Ovary (tissue), 10 donors: ENCODE measurements at places on chromosomes 2 and 18. TPM values are rescaled to one million over a fixed set of nuclear protein-coding genes. Genes with fewer than 3 reads are reported as not detected.
A peak's percentile ranks its signal among the peaks of the same experiment; 100 is the strongest.

DNA sequence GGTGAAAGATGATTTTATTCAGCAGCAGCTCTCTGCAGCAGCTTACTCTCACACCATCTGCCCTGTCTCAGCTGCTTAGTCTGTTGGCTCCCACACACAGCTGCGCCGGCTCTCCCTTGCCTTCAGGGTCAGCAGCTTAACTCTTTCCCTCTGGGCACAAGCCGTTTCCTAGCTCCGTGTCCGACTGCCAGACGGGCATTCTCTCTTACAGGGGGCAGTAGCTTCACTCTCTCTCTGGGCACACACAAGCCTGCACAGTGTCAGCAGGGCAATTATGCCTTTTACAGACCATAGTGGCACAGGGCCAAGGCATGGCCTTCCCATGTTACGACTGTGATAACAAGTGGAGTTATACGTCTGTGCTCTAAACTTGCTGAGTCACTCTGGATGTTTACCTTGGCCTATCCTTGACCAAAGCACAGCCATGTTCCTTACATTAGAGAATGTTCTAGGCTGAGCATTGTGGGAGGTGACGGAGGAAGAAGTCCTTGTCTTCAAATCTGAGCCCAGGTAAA is 31.7 kb downstream of the PCARE start:
- H3K4me3 ChIP-seq = no peak overlapping the region
- DNase-seq = peak; percentile 74
- no peak overlapping the region for H3K27ac ChIP-seq
- no peaks in the 10 kb centered on the region for H3K27me3 ChIP-seq

- no peak overlapping the region for H3K4me3 ChIP-seq
- H3K4me1 ChIP-seq = no peaks in the 10 kb centered on the region
- no peak for DNase-seq
- H3K27ac ChIP-seq = no peak overlapping the region
- H3K36me3 ChIP-seq = no peaks in the 10 kb centered on the region
These were observed 274.5 kb downstream of the TMX3 start for GRCh38 chr18:68440433-68440832.

DNA sequence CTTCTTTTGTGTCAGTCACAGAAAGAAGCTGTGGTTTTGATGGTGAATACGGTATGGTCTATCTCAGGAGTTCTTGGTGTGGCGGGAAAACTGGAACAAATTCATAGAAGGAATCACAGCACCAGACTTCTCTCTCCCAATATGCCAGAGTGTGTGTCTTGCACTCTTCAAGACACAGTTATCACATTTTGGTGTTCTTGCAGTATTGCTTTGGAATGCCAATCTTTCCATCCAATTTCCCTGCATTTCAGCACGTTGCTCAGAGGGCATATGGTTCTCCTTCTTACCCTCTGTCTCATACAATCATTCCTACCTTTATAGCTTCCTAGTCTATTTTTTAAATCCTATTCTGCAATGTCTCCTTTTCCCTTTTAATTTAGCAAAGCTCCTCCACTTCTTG is 216.3 kb downstream of the TMEM182 start:
- H3K27ac ChIP-seq = no peak overlapping the region
- H3K4me3 ChIP-seq = no peak overlapping the region
- no peaks in the 10 kb centered on the region for H3K27me3 ChIP-seq
- H3K4me1 ChIP-seq = no peaks in the 10 kb centered on the region

- H3K36me3 ChIP-seq = no peaks in the 10 kb centered on the region
- DNase-seq = no peak
- H3K27ac ChIP-seq = no peak overlapping the region
These were observed 114.9 kb downstream of the ALK start for GRCh38 chr2:29806461-29806860.

- no peak overlapping the region for H3K27ac ChIP-seq
- H3K4me1 ChIP-seq = no peaks in the 10 kb centered on the region
- H3K36me3 ChIP-seq = no peaks in the 10 kb centered on the region
- H3K27me3 ChIP-seq = no peaks in the 10 kb centered on the region
These were observed 239.4 kb upstream of the SKOR2 start for GRCh38 chr18:47490882-47491281.

DNA sequence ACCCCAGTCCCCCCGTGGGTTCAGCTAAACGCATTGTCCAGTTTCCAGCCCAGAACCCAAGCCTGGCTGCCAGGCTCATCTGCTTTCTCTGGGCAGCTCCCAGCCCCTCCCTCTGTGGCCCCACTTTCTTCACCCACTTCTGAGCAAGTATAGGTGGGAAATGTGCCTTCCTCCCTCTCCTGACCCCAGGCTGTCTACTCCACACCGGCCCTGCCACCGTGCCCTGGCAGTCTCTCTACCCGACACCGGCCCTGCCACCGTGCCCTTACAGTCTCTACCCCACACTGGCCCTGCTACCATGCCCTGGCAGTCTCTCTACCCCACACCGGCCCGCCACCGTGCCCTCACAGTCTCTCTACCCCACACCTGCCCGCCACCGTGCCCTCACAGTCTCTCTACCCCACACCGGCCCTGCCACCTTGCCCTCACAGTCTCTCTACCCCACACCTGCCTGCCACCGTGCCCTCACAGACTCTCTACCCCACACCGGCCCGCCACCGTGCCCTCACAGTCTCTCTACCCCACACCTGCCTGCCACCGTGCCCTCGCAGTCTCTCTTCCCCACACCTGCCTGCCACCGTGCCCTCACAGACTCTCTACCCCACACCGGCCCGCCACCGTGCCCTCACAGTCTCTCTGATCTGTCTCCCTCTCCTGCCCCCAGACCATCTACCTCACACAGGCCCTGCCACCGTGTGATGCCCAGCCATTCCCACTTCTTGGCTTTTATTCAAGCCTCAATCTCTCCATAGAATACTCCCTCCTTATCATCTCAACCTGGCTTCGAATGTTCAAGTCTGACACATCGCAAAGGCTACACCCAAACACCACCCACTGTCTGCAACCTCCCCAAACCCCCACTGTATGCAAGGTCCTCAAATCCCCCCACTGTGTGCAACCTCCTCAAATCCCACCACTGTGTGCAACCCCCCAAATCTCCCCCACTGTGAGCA is 108.9 kb downstream of the TPO start:
- H3K4me1 ChIP-seq = no peaks in the 10 kb centered on the region
- DNase-seq = no peak
- no peaks in the 10 kb centered on the region for H3K27me3 ChIP-seq
- no peak overlapping the region for H3K27ac ChIP-seq
- H3K4me3 ChIP-seq = no peak overlapping the region

- H3K27me3 ChIP-seq = no peaks in the 10 kb centered on the region
- no peak overlapping the region for H3K27ac ChIP-seq
- H3K36me3 ChIP-seq = no peaks in the 10 kb centered on the region
- H3K4me1 ChIP-seq = no peaks in the 10 kb centered on the region
- DNase-seq = no peak
These were observed 274.8 kb upstream of the NCKAP5 start for GRCh38 chr2:133843091-133843490.

DNA sequence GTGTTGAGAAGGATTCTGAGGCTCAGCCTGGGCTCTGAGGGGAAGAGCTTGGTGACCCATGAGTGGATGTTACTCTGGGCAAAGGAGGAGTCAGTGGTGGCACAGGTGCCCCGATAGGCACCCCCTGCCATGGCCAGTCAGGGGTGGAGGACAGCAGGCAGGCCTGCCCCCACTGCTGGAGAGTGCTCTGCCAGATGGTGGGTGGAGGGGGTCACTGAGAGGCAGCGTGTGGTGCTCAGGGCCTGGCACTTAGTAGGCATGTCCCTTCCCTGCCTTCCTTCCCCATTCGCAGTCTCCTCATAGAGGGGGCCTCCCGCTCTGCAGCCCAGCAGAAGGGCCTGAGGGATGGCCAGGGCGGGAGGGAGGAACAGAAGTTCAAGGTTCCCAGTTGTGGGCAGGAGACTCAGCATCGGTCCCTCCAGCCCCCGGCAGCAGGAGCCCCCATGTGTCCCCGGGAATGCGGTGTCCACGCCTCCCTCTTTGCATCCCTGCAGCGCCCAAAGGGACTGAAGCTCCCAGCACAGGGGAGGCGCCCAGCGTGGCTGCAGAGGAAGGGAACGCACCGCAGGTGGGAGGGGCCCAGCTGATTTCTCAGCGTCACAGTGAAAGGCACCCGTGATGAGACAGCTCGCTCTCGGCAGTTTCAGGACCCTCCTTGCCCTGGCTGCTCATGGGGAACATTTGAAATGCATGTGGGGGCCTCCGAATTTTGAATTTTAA is 5.7 kb upstream of the SNED1 start:
- no peaks in the 10 kb centered on the region for H3K36me3 ChIP-seq
- H3K4me3 ChIP-seq = no peak overlapping the region
- H3K27ac ChIP-seq = peak overlapping the region; percentile 65

DNA sequence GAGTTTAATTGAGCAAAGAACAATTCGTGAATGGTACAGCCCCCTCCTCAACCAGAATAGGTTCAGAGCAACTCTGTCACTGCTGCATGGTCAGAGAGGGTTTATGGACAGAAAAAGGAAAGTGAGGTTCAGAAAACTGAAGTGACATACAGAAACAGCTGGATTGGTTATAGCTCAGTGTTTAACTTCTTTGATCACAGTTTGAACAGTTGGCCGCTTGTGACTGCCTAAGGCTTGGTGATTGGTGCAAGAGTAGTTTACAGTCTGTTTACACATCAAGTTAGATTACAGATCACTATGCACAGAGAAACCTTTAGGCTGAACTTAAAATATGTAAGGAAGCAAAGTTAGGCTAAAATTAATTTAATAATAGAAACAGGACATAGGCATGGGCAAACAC is 459.2 kb downstream of the KCNJ3 start:
- no peak overlapping the region for H3K4me3 ChIP-seq
- no peaks in the 10 kb centered on the region for H3K27me3 ChIP-seq
- H3K27ac ChIP-seq = no peak overlapping the region
- no peaks in the 10 kb centered on the region for H3K4me1 ChIP-seq
- no peak for DNase-seq

- H3K27ac ChIP-seq = no peak overlapping the region
- peaks cover 5% of the 10 kb centered on the region for H3K4me1 ChIP-seq
- no peak overlapping the region for H3K4me3 ChIP-seq
- H3K27me3 ChIP-seq = no peaks in the 10 kb centered on the region
- no peak for DNase-seq
- H3K36me3 ChIP-seq = no peaks in the 10 kb centered on the region
These were observed 60.4 kb upstream of the TNP1 start for GRCh38 chr2:216920143-216920876.

GRCh38 chr2:23381084-23381483 is 3.9 kb upstream of the KLHL29 start:
- no peak overlapping the region for H3K27ac ChIP-seq
- H3K27me3 ChIP-seq = no peaks in the 10 kb centered on the region
- no peaks in the 10 kb centered on the region for H3K36me3 ChIP-seq
- H3K4me1 ChIP-seq = no peaks in the 10 kb centered on the region
- H3K4me3 ChIP-seq = no peak overlapping the region

- DNase-seq = no peak
- no peaks in the 10 kb centered on the region for H3K4me1 ChIP-seq
- H3K27me3 ChIP-seq = no peaks in the 10 kb centered on the region
- no peaks in the 10 kb centered on the region for H3K36me3 ChIP-seq
These were observed 30.4 kb downstream of the TRABD2A start for GRCh38 chr2:84850471-84850870.

GRCh38 chr2:150426315-150426714 is 61.2 kb downstream of the RND3 start:
- no peaks in the 10 kb centered on the region for H3K4me1 ChIP-seq
- no peak overlapping the region for H3K4me3 ChIP-seq
- H3K27me3 ChIP-seq = no peaks in the 10 kb centered on the region
- DNase-seq = no peak
- H3K36me3 ChIP-seq = no peaks in the 10 kb centered on the region

- no peak overlapping the region for H3K27ac ChIP-seq
- H3K27me3 ChIP-seq = no peaks in the 10 kb centered on the region
- H3K4me1 ChIP-seq = no peaks in the 10 kb centered on the region
These were observed 48.9 kb downstream of the MEP1B start for GRCh38 chr18:32238635-32239268.

DNA sequence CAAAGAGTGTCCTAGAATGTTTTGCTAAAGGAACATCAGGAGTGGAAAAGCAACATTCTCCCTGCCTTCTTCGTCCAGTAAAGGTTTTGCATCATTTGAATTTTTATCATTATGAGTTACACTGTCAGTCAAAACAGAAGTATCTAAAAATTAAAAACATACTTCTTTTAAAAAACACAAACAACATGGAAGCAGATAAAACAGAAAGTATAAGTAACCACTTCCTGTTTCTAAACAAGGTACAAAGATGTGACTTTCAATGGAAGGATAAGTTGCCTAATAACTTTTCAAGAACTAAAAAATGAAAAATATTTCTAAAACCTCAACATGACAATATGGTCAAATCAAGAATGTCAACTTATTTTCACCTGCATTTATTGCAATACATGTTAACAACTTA is 158.2 kb downstream of the STK39 start:
- H3K36me3 ChIP-seq = no peaks in the 10 kb centered on the region
- no peaks in the 10 kb centered on the region for H3K4me1 ChIP-seq
- no peak for DNase-seq

GRCh38 chr2:88442061-88442460 is 10.4 kb downstream of the FOXI3 start:
- no peaks in the 10 kb centered on the region for H3K4me1 ChIP-seq
- no peaks in the 10 kb centered on the region for H3K27me3 ChIP-seq
- DNase-seq = no peak
- no peaks in the 10 kb centered on the region for H3K36me3 ChIP-seq
- no peak overlapping the region for H3K27ac ChIP-seq
- H3K4me3 ChIP-seq = no peak overlapping the region

GRCh38 chr2:233201258-233202013 is 50.0 kb upstream of the ATG16L1 start:
- no peaks in the 10 kb centered on the region for H3K36me3 ChIP-seq
- no peaks in the 10 kb centered on the region for H3K4me1 ChIP-seq
- no peak overlapping the region for H3K27ac ChIP-seq
- no peak for DNase-seq
- no peak overlapping the region for H3K4me3 ChIP-seq

GRCh38 chr2:109258376-109258775 is 129.4 kb downstream of the SH3RF3 start:
- no peak for DNase-seq
- H3K27me3 ChIP-seq = no peaks in the 10 kb centered on the region
- no peak overlapping the region for H3K4me3 ChIP-seq
- peaks cover 2% of the 10 kb centered on the region for H3K4me1 ChIP-seq
- no peaks in the 10 kb centered on the region for H3K36me3 ChIP-seq

DNA sequence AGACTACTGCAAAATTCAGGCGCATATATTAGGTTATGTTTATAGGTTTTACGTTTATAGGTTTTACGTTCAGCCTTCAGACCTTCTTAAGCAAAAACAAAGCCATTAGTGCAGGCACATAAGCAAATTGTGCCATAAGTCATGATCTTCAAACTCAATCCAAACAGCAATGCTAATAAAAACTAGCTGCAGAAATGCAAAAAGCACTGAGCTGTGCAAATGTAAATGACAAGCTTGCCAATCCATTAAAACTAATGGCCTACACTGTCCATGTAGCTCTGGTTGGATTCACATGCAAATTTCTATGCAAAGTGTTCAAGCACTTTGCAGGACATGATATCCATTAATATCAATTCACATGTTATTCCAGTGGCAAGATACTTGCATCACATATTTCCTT is 50.9 kb downstream of the LRPPRC start:
- H3K27ac ChIP-seq = no peak overlapping the region
- no peak for DNase-seq
- H3K36me3 ChIP-seq = no peaks in the 10 kb centered on the region
- H3K4me3 ChIP-seq = no peak overlapping the region

Gene SFT2D3
- total RNA-seq = 9.8 TPM

Gene ANKRD62
- not detected for total RNA-seq

Gene LTBP1
- 23.9 TPM for total RNA-seq

Gene CFAP65
- total RNA-seq = 0.82 TPM

Gene WDR43
- total RNA-seq = 48.7 TPM

Gene CCBE1
- total RNA-seq = 43.9 TPM

Gene GPR45
- not detected for total RNA-seq
